ENCODE measurements at places on chromosomes 2 and 18.

DNA sequence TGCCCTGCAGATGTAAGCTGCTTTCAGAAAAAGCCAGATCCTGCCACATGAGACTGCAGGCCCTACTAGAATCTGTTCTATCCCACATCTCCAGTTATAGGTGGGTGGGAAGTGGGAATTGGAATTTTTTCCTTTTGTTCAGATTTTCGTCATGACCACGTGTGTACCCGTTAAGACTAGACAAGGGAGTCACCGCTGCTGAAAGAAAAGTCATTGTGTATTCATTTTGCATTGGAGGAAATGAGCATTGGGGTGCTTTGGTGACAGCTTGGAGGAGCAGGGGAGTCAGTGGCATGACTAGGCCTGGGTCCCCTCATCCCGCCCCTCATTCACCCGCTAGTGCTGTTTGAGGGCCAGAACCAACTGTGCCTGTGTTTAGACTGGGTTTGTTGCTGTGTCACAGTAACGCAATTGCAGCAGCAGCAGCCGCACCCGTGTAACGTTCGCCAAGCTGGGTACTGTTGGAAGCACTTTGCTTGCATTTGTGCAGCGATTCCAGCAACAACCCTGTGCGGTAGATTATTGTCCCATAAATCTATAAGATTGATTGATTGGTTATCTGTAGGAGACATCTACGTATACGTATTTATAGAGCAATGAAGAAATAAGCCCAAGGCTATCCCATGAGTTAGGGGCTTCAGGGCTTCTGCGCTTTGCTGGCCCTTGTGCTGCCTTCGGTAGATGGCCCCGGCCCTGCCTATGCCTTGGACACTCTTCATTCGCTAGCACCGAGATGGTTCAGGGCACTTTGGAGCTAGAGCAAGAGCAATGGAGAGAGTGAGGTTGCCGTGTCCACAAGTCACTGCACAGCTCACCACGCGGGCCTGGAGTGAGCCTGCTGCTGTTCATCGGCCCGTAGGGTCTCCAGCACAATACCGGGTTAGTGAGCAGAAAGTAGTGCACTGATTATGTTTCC, 194.9 kb downstream of the AGAP1 start:
- no peak for DNase-seq

- DNase-seq, result no peak
Observed at GRCh38 chr2:177284531-177284930, 20.0 kb upstream of the NFE2L2 start.

DNA sequence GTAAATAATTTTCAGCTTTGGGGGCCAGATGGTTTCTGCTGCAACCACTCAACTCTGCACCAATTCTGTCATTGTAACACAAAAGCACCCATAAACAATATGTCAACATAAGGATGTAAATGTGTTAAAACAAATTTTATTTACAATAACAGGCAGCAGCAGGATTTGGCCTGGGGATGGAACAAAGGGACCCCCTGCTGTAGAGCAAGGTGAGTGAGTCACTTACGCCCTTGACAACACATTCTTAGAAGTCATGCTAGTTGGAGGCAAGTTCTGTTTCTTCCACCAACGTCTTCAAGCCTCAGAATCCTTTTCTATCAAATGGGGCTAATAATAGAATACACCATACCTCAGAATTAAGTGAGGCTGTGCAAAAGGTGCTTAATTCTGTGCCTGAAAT, 610.2 kb upstream of the SYT4 start:
- no peak for DNase-seq

- DNase-seq, result no peak
Observed at GRCh38 chr18:48884771-48885170, 66.0 kb downstream of the SMAD7 start.

GRCh38 chr2:170353723-170354122, 175.8 kb downstream of the MYO3B start:
- no peak for DNase-seq

- DNase-seq, result no peak
Observed at GRCh38 chr2:166088634-166089033, 39.2 kb downstream of the SCN1A start.

DNA sequence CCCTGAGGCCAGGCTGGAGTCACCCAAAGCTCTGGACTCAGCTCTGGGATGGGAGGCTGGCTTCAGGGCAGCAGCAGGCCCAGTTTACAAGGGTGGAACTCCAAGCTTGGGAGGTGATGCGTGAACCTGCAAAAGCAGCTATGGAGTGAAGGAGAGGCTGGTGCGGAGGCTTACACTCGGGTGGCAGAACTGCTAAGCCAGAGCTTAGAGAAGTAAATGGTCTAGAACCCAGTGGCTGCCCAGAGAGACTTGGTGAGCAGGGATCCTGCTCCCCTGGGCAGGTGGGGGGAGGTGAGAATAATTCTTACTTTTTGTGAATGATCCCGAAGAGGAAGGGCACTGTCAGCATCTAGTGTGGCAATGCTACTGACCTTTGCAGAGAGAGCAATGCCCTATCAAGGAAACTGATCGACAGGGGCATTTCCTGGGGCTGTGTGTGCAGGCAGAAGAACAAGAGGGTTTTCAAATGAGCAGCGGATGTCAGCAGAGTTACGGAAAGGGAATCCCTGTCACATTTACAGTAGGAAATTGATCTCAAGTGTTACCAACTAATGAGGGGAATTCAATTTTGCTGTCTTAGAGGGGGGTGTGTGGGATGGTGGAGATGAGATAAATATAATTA, 80.4 kb downstream of the TGFA start:
- no peak for DNase-seq

DNA sequence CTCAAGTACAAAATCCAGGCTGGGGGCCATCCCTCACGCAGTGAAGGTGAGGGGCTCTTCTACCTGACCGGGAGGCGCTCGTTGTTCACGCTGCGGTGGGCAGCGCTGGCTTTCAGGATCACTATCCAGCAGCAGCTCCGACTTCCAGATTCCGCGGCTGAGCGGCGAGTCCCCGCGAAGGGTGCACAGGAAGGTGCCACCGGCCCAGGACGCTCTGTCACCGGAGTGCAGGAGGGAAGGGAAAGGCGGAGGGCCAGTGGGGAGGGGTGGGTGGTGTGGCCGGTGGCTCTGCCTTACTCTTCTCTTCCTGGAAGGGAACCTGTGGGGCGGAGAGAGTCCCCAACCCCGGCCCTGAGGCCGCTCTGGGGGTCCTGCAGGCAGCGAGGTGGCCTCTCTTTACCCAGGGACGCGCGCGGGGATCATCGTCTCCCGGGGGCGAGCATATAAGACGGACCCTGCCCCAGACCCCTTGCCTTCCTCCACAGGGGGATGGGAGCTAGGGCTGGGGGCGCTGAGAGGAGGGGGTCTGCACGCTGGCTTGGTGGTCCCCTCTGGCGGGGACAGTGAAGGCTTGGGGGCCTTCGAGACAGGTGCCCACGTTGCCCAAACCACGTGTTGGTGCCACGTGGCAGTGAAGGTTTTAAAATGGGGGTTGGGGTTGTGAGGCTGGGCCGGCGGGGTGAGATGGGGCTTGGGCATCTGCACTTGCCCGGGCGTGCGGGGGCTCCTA, 26.9 kb upstream of the HS6ST1 start:
- DNase-seq, result no peak

- no peak for DNase-seq
Observed at GRCh38 chr2:234278556-234279255, 218.2 kb downstream of the ARL4C start.

DNA sequence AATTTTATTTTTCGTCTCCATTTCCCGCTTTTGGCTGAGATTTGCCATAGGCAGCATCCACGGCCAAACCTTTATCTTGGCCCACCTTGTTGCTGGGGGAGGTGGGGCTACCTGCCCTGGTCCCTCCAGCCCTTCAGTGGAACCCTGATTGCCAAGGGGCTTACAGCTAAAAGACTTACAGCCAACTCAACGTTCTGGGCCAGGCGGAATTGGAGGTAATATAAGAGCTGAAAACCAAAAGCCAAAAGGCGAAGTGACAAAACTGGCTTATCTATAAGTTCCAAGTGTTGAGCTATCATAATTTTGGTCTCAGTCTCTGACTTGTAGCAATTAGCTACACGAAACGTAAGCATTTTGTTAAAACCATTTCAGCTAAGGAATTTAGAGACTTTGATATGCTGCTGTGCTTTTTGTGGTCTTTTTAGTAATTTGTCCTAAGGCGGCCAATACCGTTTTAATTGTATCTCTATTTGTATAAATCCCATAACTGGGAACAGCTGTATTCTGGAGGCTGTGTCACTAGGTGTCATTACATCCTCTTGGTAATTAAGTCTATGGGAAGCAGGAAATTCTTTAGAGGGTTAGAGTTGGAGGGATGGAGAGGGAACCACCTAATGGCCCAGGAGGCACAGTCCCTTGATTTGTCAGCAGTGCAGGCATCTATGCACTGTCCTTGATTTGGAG, 24.0 kb downstream of the PDCD1 start:
- DNase-seq, result no peak

DNA sequence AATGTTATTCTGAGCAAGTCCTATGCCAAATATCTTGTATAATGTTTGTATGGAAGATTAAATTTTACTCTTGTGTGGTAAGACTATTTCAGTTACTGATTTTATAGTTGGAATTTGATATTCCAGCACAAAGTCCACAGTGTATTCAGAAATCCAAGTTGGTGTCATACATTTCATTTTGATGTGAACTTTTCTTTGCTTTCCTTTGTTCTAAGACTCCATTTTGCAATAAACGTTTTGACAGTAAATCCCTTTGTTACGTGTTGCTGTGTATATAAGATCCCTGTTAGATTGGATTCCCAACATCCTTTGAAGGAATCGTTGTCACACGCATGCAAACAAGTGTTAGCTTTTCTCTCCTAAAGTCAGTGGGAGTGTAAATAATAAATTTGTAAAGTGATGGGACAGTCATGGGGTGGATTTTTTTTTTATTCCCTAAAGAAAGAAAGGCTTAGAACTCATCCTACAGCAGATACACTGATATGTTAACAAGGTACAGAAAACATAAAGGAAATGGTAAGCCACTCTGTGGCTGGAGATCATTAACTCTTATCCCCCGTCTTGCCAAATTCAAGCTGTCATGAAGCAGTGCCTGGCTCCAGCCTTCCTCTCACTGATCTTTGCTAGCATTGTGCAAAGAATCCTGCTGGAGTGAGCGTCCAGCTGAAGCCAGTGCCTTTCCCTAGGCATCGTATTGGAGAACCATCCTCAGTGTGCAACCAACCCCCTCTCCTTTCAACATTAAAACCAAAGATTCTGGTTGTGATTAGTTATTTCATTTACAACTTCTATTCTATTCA, 127.6 kb upstream of the CDCA7 start:
- no peak for DNase-seq

DNA sequence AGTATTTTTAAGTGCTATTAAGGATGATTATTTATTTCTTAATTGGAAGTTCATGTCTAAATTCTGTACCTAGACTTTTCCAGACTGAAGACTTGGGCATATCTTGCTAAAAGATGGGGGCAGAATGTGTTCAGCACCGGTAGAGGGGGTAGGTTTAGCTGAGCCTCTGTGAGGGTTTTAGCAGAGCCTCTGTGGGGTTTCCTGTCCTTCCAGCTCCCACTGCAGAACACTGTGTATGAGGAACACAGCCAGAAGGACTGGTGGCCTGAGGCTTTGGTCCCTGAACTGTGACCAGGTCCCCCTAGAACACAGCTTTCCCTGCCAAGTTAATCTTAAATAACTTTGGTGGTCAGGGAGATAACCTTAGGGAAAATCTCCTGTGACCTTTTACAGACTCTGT, 123.4 kb upstream of the EPC2 start:
- DNase-seq, result no peak

- DNase-seq, result no peak
Observed at GRCh38 chr18:69631281-69631680, 230.6 kb downstream of the DOK6 start.

DNA sequence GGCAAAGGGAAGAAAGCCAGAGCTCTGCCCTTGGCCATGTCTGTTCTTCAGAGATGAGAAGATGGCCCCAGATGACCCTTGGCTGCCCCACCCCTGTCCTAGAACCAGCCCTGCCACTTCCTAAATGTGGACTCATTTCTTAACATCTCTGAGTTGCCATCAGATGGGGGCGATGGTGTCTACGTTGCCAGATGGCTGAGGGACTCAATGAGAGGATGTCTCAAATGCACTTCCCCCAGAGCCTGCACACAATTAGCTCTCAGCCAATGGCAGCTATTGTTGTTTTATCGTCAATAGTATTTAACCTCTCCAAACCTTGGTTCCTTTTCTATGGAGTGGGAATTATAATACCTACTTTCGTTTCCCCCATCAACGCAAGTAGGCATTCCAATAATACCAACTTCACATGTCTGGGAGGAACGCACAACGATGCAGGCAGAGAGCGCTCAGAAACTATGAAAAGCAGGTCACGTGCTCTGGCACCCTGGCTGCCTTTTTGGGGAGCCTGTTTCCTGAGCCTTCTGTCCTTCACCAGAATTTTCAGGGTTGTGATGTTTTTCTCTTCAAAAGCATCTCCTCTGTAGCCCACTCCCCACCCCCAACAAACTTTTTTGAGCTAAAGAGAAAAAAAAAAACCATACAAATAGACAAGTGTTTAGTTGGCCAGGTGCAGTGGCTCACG, 100.3 kb downstream of the MCFD2 start:
- DNase-seq, result no peak

- no peak for DNase-seq
Observed at GRCh38 chr2:161586517-161587167, 37.6 kb upstream of the SLC4A10 start.

GRCh38 chr2:127388423-127389164, 819 bp upstream of the MAP3K2 start:
- DNase-seq, result no peak

DNA sequence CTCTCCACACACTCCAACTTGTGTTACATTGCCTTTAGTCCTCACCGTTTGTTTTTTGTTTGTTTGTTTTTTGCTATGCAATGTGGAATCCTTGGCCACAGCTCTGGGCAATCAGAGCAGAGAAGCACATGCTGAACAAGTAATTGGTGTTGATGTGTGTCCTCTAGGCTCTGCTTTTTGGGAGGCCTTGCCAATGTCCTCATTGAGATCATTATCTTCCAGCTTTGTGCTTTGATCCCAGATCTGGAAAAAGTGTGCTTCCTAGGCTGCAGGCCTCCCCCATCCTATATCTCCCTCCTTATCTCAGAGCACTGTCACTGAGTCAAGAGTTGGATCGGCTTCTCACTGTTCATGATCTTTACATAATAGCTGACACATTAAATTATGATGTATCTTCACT, 25.9 kb downstream of the OSR1 start:
- no peak for DNase-seq

DNA sequence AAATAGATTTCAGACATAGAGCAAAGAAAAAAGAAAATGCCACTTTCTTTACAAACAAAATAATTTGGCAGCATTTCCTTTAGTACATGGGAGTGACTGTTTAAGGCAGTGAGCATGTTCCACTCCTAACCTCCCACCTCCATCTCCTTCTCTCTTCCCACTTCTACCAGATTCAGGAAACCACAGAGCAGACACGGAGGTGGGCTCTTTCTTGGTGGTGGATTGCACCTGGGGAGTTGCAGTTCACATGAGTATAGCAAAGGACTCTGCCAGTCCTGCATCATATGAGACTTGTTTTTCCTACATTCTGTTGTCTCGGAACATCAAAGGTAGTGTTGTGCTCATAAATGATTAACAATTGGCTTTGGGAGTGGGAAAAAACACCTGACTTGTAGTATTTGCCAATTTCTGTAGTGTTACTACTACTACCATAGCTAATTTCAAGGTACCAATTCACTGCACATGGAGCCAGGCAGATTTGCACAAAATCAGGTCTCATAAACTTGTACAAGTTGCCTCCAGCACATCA, 137.2 kb downstream of the SPP2 start:
- DNase-seq, result no peak

All from activated CD4-positive, alpha-beta T cell treated with anti-CD3 and anti-CD28 coated beads for 24 hours (primary cell).